ENCODE measurements at places on chromosomes 3 and 15.

- no peak for DNase-seq
Measured at GRCh38 chr3:25870452-25870851, 80.6 kb downstream of the OXSM start.

- peak; percentile 88 for DNase-seq
Measured at GRCh38 chr15:98853161-98853560, 154.4 kb downstream of the PGPEP1L start.

- no peak for DNase-seq
Measured at GRCh38 chr3:25576831-25577454, 87.8 kb downstream of the TOP2B start.

DNA sequence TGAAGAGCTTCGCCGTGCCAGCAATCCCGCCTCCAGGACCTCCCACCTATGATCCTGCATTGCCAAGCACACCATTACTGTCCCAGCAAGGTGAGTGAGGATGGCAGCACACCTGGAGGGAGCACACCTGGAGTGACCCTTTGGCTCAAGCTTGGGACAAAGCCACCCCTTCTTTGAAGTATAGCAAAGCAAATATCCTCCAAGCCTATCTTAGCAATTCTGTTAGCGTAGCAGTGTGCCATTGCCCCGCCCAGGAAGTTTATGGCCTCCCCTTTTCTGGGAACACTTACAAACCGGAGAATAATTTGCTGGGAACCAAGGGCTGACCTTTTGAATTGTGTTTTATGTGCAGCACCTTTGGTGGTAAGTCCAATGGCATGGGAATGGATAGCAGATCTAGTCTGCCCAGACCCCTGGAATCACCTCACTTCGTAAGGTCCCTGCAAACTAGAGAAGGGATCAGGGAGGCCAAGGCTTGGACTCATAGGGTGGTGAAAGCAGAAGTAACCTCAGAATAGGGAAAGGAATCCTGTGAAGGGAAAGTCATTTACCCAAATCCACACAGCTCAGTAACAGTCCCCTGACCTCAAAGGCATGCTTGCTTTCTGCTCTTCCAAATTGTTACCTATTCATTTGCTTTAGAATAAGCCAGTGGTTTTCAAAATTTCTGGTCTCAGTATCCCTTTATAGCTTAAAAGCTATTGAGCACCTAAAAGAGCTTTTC lies 70.1 kb downstream of the HCN4 start:
- no peak for DNase-seq

- DNase-seq = no peak
Measured at GRCh38 chr3:136994772-136995516, 37.2 kb downstream of the IL20RB start.

DNA sequence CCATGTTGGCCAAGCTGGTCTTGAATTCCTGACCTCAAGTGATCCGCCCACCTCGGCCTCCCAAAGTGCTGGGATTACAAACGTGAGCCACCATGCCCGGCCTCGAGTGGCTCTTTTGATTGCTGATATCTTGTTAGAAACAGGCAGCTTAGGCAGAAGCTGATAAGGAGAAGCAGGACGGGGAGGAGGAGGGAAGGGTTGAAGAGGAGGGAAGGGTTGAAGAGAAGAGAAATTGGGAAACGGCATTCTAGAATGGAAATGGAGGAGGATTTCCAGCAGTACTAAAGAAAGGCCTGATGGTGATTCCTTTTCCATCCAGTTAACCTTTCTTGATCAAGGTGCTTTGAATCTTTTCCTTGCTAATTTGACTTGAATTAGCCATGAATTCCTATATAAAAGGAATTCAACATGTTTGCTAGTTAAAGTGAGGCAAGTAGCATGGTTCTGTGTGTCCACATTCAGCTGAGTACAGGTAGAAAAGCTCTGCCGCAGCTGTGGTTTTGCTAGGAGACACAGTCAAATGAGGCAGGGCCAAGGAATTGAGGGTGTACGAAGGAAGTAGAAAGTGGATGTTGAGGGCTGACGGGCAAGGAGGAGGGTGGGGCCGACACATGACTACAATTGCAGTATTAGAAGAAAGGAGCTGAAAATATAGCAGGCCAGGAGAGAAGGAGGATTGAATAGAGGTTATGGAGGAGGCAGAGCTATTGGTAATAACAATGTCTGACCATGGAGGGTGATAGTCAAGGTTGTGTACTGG lies 27.2 kb upstream of the ATP1B3 start:
- no peak for DNase-seq

GRCh38 chr15:95995375-95996168 lies 334.9 kb upstream of the NR2F2 start:
- no peak for DNase-seq

- no peak for DNase-seq
Measured at GRCh38 chr3:177468816-177469215, 271.5 kb upstream of the TBL1XR1 start.

- DNase-seq = no peak
Measured at GRCh38 chr3:31265646-31266428, 266.9 kb upstream of the STT3B start.

DNA sequence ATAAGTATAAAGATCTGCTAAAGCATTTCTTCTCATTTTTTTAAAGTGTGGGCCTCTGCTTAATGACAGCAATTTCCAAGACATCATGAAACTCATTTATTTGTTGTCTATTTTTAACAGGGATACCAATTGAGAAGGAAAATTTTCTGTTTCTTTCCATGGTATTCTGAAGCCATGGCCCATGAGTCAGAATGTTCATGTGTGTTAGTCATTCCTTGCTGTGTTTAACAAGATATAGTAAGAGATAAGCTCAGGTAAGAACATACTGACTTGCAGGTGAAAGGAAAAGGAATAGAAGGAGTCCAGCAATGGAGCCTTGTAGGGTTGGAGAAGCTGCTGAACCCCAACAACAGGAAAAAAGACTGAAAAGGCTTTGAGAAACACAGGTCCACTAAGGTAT lies 17.0 kb upstream of the ARID3B start:
- no peak for DNase-seq

GRCh38 chr15:70505411-70505919 lies 257.9 kb downstream of the UACA start:
- DNase-seq = no peak

DNA sequence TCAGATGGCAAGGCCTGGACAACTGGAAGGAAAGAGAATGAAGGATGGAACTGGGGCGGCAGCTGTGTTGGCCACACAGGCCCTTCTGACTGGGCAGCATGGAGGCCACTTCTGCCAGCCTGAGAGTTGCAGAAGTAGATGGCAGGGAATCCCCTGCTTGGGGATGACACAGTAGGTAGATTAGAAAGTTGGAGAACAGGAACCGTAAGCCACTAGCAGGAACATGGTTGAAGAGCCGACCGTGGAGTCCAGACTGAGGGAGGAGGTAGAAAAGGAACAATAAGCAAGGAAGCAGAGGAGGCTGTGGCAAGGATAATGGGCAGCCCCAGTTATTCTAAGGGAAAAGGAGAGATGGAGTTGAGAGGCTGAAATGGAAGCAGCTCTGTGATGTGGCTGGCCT lies 26.4 kb upstream of the ZNF774 start:
- no peak for DNase-seq
